PC-9 (cell line): ENCODE measurements at places on chromosomes 11 and 22. TPM values are rescaled to one million over a fixed set of nuclear protein-coding genes. Genes with fewer than 3 reads are reported as not detected.
A peak's percentile ranks its signal among the peaks of the same experiment; 100 is the strongest.

The GTSE1 gene
- 51.5 and 64.6 TPM in 2 replicates for total RNA-seq

The IL17REL gene
- total RNA-seq, result not detected in 2 replicates

The INS gene
- total RNA-seq, result not detected in 2 replicates

The PLAAT5 gene
- not detected in 2 replicates for total RNA-seq

The PHF5A gene
- total RNA-seq, result 49.1 and 62.9 TPM in 2 replicates

The SIK2 gene
- total RNA-seq, result 16.2 and 16.6 TPM in 2 replicates

The NAALADL1 gene
- total RNA-seq, result not detected in 2 replicates

The CCDC117 gene
- total RNA-seq, result 11.4 and 12.3 TPM in 2 replicates

The SLC22A25 gene
- not detected in 2 replicates for total RNA-seq

The GLYATL2 gene
- total RNA-seq, result not detected in 2 replicates

The APOA4 gene
- total RNA-seq, result not detected in 2 replicates

The MMP1 gene
- 0.35 TPM in 1 of 2 replicates, not detected in the other for total RNA-seq

GRCh38 chr22:30214703-30215407 lies 31.7 kb downstream of the LIF start:
- no peaks in the 10 kb centered on the region for H3K27me3 ChIP-seq
- H3K27ac ChIP-seq, result peak overlapping the region; percentile 98
- H3K4me3 ChIP-seq, result no peak overlapping the region
- H3K36me3 ChIP-seq, result no peaks in the 10 kb centered on the region

GRCh38 chr11:133997554-133997953 lies 40.8 kb upstream of the IGSF9B start:
- peaks cover 83% of the 10 kb centered on the region for H3K27me3 ChIP-seq
- no peak for DNase-seq
- H3K36me3 ChIP-seq, result no peaks in the 10 kb centered on the region
- no peak overlapping the region for H3K27ac ChIP-seq

DNA sequence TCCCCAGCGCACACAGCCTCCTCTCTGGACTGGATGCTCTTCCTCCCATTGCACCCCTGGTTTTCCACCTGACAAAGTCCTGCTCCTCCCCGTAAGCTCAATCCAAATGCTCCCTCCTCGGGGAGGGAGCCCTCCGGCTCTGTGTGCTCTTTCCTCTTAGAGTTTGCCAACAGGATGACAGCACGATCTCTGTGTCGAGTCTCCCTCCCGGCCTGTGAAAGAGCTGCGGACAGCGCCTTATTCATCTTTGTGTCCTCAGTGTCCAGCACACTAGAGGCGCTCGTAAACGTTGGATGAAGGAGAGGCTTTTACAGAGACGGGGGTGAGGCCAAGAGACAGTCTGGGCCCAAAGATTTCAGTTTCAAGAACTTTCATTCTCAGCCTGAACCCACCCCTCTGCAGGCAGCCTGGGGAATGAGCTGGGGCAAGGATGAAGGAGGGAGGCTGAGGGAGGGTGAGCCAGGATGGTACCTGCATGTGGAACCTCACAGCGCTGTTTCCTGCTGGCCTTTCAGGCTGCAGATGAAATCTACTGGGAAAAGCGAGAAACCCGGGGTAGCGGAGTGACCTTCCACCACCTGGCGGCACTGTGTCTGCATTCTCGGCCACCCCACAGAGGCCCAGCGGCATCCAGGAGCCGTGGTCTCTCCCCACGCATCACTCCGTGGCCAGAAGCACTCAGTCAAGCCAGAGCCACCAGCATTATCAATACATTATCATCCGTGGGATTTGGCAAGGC lies 8.5 kb upstream of the TMPRSS4 start:
- no peaks in the 10 kb centered on the region for H3K4me1 ChIP-seq
- no peak for DNase-seq
- H3K27ac ChIP-seq, result no peak overlapping the region
- H3K27me3 ChIP-seq, result no peaks in the 10 kb centered on the region

GRCh38 chr11:61577383-61578118 lies 3.3 kb downstream of the SYT7 start:
- peaks cover 4% of the 10 kb centered on the region; the same call in 1 of the 2 replicates for H3K4me1 ChIP-seq
- no peak overlapping the region for H3K27ac ChIP-seq
- no peaks in the 10 kb centered on the region for H3K36me3 ChIP-seq

GRCh38 chr11:102599642-102600261 lies 25.4 kb downstream of the MMP20 start:
- peak overlapping the region; percentile 10; the same call in 1 of the 2 replicates for H3K4me3 ChIP-seq
- no peaks in the 10 kb centered on the region for H3K36me3 ChIP-seq
- peak; percentile 100 for DNase-seq

- H3K27me3 ChIP-seq, result no peaks in the 10 kb centered on the region
- no peak for DNase-seq
- H3K4me3 ChIP-seq, result no peak overlapping the region
- no peak overlapping the region for H3K27ac ChIP-seq
- H3K36me3 ChIP-seq, result 0 out of 2 replicates have a peak, but pooled peaks cover 9% of the 10 kb centered on the region
These were observed 54.6 kb upstream of the CHRM4 start for GRCh38 chr11:46445920-46446771.

GRCh38 chr11:110522471-110522870 lies 92.7 kb downstream of the FDX1 start:
- H3K27ac ChIP-seq, result no peak overlapping the region
- no peaks in the 10 kb centered on the region for H3K27me3 ChIP-seq
- no peak overlapping the region for H3K4me3 ChIP-seq
- DNase-seq, result peak; percentile 4
- no peaks in the 10 kb centered on the region for H3K4me1 ChIP-seq
- no peaks in the 10 kb centered on the region for H3K36me3 ChIP-seq

DNA sequence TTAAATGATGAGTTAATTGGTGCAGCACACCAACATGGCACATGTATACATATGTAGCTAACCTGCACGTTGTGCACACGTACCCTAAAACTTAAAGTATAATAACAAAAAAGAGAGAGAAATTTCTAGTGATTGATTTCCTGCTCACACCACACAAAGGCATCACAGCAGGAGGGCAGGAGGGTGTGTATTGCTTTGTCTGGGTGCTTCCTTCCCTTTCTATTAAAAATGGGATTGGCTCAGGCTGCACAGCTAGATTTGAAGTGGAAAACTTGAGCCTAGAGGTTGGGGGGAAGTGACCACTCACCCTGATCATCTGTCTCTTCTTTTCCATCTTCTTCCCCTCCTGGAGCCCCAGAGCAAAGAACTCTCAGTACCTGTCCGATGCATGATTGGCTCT lies 944 bp upstream of the SCGB1D2 start:
- H3K27ac ChIP-seq, result no peak overlapping the region
- no peaks in the 10 kb centered on the region for H3K36me3 ChIP-seq
- H3K4me3 ChIP-seq, result no peak overlapping the region
- DNase-seq, result no peak
- H3K27me3 ChIP-seq, result peaks cover 48% of the 10 kb centered on the region

GRCh38 chr11:89184021-89184420 lies 6.3 kb downstream of the TYR start:
- no peaks in the 10 kb centered on the region for H3K4me1 ChIP-seq
- no peak overlapping the region for H3K27ac ChIP-seq
- H3K27me3 ChIP-seq, result no peaks in the 10 kb centered on the region
- H3K36me3 ChIP-seq, result no peaks in the 10 kb centered on the region
- no peak for DNase-seq
- H3K4me3 ChIP-seq, result no peak overlapping the region

- H3K27ac ChIP-seq, result no peak overlapping the region
- DNase-seq, result no peak
- H3K27me3 ChIP-seq, result peaks cover 96% of the 10 kb centered on the region
- no peaks in the 10 kb centered on the region for H3K36me3 ChIP-seq
These were observed 80.3 kb upstream of the SLC22A12 start for GRCh38 chr11:64510759-64511158.

DNA sequence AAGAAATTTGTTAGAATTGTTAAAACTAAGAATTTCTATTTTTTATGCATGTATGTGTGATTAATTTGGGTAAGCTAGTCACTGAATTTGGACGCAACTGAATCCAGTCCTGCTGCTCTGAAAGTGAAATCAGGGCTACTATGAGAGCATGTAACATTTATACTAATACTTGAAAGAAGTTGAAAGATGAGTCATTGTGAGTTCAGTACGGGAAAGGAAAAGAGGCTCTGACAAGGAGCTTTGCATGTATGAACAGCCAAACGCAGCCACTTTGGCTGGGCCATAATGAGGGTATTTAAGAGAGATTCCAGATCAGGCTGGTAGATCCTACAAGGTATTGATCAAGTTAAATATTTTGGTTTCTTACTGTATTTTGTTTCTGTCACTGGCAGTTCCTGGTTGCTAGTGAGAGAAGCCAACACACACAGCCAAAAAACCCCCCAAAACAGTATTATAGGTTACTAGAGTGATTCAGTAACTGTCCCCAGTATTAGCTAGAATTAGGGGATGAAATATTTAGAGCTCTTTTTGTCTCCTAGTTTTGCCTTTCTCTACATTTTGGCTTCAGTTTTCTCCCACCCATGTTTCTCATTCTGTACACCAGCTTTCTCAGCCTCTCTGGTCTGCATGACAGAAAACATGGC lies 14.1 kb downstream of the AASDHPPT start:
- no peak for DNase-seq
- H3K4me1 ChIP-seq, result peaks cover 4% of the 10 kb centered on the region; the same call in 1 of the 2 replicates
- H3K36me3 ChIP-seq, result peaks cover 58% of the 10 kb centered on the region
- H3K4me3 ChIP-seq, result no peak overlapping the region
- H3K27ac ChIP-seq, result no peak overlapping the region

- H3K27ac ChIP-seq, result no peak overlapping the region
- DNase-seq, result no peak
- H3K27me3 ChIP-seq, result no peaks in the 10 kb centered on the region
- peaks cover 57% of the 10 kb centered on the region for H3K36me3 ChIP-seq
- H3K4me1 ChIP-seq, result peaks cover 10% of the 10 kb centered on the region
These were observed 7.3 kb downstream of the RSF1 start for GRCh38 chr11:77813256-77813655.

DNA sequence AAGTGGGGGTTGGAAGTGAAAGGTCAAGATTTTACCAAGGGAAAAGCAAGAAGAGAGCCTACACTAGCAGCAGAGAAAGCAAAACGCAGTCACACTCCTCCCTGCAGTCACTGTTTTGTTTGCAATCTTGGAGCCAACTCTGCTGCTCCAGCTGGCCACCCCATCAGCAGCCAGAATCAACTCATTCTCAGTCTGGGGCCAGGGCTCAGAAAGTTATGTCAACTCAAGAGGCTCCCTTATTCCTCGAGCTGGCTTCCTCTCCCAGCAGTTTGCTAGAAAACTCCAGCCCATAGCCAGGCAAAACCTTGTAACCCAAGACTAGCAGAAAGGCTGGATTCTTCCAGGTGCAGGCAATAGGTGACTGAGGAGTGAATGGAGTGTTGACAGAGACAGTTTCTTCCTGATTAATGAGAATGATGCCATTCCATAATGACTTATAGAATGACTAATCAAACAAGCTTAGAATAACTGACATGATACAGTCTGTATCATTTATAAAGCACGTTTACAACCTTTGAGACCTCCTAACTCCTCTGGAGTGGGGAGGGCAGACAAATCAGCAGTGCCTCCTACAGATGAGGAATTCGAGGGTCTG lies 53.4 kb downstream of the P4HA3 start:
- no peaks in the 10 kb centered on the region for H3K27me3 ChIP-seq
- no peaks in the 10 kb centered on the region for H3K4me1 ChIP-seq
- no peak overlapping the region for H3K4me3 ChIP-seq
- H3K36me3 ChIP-seq, result no peaks in the 10 kb centered on the region

DNA sequence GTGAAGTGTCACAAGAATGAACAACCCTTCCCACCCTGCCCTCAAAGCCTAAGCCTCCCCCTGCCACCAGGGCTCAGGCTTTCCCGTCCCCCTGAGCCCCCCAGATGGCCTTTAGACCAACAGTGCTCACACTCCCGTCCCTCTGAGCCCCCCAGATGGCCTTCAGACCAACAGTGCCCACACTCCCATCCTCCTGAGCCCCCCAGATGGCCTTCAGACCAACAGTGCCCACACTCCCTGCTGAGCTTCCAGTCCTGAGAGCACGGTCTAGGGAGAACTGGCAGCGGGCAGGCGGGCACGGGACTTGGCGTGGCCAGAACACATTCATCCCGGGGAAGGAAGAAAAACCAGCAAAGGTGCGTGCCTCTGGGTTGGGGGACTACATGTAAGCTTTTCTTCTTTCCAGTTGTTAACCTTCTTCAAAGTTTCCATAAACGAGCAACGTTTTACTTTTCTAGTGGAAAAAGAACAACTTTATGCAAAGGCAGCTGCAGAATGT lies 2.5 kb downstream of the MRGPRG start:
- H3K36me3 ChIP-seq, result no peaks in the 10 kb centered on the region
- H3K4me1 ChIP-seq, result no peaks in the 10 kb centered on the region
- H3K27me3 ChIP-seq, result peaks cover 18% of the 10 kb centered on the region
- H3K27ac ChIP-seq, result no peak overlapping the region
- DNase-seq, result no peak
- H3K4me3 ChIP-seq, result no peak overlapping the region

DNA sequence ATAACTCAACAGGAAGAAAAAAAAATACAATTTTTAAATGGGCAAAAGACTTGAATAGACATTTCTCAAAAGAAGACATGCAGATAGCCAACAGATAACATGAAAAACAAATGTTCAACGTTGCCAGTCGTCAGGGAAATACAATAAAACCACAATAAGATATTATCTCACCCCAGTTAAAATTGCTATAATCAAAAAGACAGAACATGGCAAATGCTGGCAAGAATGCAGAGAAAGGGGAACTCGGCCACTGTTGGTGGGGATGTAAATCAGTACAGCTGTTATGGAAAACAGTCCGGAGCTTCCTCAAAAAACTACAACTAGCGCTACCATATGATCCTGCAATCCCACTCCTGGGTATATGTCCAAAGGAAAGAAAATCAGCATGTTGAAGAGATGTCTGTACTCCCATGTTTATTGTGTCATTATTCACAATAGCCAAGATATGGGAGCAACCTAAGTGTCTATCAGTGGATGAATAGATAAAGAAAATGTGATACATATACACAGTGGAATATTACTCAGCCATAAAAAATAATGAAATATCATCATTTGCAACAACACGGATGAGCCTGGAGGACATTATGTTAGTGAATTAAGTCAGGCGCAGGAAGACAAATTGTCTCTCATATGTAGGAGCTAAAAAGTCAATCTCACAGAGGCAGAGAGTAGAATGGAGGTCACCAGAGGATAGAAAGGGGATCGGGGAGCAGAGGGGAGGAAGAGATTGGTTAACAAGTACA lies 12.2 kb upstream of the CYTH4 start:
- no peaks in the 10 kb centered on the region for H3K27me3 ChIP-seq
- DNase-seq, result no peak
- H3K27ac ChIP-seq, result no peak overlapping the region
- peaks cover 13% of the 10 kb centered on the region for H3K4me1 ChIP-seq
- no peak overlapping the region for H3K4me3 ChIP-seq

- H3K27ac ChIP-seq, result no peak overlapping the region
- DNase-seq, result peak; percentile 66
- no peak overlapping the region for H3K4me3 ChIP-seq
- H3K36me3 ChIP-seq, result no peaks in the 10 kb centered on the region
- peaks cover 8% of the 10 kb centered on the region for H3K4me1 ChIP-seq
- H3K27me3 ChIP-seq, result no peaks in the 10 kb centered on the region
These were observed 65.7 kb upstream of the NAV2 start for GRCh38 chr11:19646921-19647320.
